Activated naive CD8-positive, alpha-beta T cell treated with anti-CD3 and anti-CD28 coated beads for 36 hours (primary cell): ENCODE measurements at places on chromosomes 6 and 20.

DNA sequence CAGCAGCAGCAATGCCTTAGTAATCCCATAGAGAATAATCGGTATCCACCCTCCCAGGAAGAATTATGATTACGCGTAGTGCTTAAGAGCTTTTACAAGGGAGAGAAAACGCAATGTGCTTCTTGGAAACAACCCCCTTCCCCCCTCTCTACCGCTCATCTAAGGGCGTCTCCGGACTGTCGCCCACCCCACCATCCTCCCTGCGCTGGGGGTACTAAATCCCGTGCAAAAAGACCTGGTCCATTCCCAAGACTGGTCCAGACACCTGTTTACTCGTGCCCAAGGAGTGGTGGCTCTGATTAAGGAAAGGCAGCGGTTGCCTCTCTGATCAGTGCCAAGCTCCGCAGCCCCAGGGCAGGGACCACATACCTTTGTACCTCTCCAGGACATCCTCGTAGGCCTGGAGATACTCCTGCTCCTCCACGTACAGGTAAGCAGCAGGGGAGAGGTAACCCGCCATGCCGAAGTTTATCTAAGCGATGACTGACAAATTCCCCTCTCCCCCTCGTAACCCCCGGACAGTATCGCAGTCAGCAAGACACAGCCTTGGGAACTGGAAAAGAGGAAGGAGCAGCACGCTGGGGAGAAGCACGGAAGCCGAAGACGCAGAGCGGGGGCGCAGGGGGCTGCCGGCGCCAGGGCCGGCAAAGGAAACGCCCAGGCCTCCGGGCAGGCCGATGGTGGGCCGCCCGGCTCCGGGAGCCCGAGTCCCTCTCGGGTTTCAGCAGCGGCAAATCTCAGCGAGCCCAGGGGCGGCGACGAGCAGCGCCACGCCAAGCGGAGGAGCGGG is 112.0 kb upstream of the BEND6 start:
- peak overlapping the region; percentile 83 for H3K4me3 ChIP-seq
- DNase-seq, result peak; percentile 5
- H3K4me1 ChIP-seq, result peaks cover 6% of the 10 kb centered on the region

- no peaks in the 10 kb centered on the region for H3K36me3 ChIP-seq
- DNase-seq, result no peak
- peaks cover 22% of the 10 kb centered on the region for H3K27me3 ChIP-seq
- no peaks in the 10 kb centered on the region for H3K4me1 ChIP-seq
- H3K4me3 ChIP-seq, result no peak overlapping the region
Measured at GRCh38 chr20:37541326-37541725, 13.7 kb upstream of the BLCAP start.

GRCh38 chr6:107321793-107322192 is 137.6 kb downstream of the PDSS2 start:
- no peak overlapping the region for H3K27ac ChIP-seq
- H3K36me3 ChIP-seq, result peaks cover 5% of the 10 kb centered on the region
- no peaks in the 10 kb centered on the region for H3K27me3 ChIP-seq
- no peak for DNase-seq

DNA sequence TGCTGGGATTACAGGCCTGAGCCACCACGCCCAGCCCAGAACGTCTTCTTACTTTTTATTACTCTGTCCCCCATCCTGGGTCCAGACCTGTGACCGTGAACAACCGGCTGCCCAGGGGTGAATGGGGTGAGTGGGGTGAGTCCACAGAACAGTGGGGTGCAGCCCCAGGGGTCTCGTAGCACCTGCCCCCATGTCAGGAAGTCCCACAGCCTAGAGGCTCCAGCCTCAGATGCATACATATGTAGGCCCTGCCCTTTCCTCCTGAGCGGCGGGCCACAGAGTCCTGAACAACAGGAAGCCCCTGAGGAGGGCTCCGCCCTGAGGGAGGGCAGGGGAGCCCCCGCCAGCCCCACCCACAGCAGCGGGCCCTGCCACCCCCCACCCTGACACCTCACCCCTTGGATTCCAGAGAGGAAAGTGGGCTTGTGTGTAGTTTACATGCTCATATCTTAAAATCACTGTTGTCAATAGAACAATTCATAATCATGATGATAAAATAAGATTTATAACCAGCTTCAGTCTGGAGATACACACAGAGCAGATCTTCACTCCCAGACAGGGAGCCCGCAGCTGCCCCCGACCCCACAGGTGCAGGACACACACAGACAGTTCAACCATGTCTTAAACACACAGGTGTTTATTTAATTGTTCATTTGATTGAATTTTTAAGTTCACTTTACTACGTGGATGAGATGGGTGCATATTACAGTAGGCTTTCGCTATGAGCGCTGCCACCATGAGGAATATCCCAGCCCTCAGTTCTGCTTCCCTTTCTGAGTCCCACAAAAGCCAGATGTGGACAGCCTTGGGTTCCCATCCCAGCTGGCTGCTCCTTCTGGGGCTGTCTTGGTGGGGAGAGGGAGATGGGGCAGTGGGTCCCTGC is 12.4 kb upstream of the GMEB2 start:
- H3K27ac ChIP-seq, result peak overlapping the region; percentile 98
- H3K4me3 ChIP-seq, result peak overlapping the region; percentile 92
- H3K4me1 ChIP-seq, result peaks cover 46% of the 10 kb centered on the region
- peak; percentile 81 for DNase-seq
- peaks cover 3% of the 10 kb centered on the region for H3K36me3 ChIP-seq

- no peak overlapping the region for H3K27ac ChIP-seq
- DNase-seq, result no peak
- H3K36me3 ChIP-seq, result no peaks in the 10 kb centered on the region
- no peaks in the 10 kb centered on the region for H3K27me3 ChIP-seq
Measured at GRCh38 chr6:19434065-19434464, 403.1 kb upstream of the ID4 start.

- H3K27ac ChIP-seq, result no peak overlapping the region
- no peaks in the 10 kb centered on the region for H3K36me3 ChIP-seq
- peaks cover 54% of the 10 kb centered on the region for H3K27me3 ChIP-seq
- DNase-seq, result no peak
- no peak overlapping the region for H3K4me3 ChIP-seq
Measured at GRCh38 chr6:136994782-136995181, 50.0 kb downstream of the IL20RA start.

GRCh38 chr6:128389820-128390534 is 130.4 kb downstream of the PTPRK start:
- no peak overlapping the region for H3K4me3 ChIP-seq
- no peaks in the 10 kb centered on the region for H3K27me3 ChIP-seq
- DNase-seq, result no peak

- no peaks in the 10 kb centered on the region for H3K4me1 ChIP-seq
- no peaks in the 10 kb centered on the region for H3K36me3 ChIP-seq
- DNase-seq, result no peak
- peaks cover 5% of the 10 kb centered on the region for H3K27me3 ChIP-seq
- H3K27ac ChIP-seq, result no peak overlapping the region
Measured at GRCh38 chr20:50372770-50373088, 137.5 kb upstream of the PTPN1 start.

GRCh38 chr6:16322666-16323312 is 84.4 kb downstream of the GMPR start:
- DNase-seq, result peak; percentile 78
- H3K36me3 ChIP-seq, result peaks cover 10% of the 10 kb centered on the region
- peak overlapping the region; percentile 23 for H3K4me3 ChIP-seq
- no peaks in the 10 kb centered on the region for H3K27me3 ChIP-seq
- H3K27ac ChIP-seq, result peak overlapping the region; percentile 92

DNA sequence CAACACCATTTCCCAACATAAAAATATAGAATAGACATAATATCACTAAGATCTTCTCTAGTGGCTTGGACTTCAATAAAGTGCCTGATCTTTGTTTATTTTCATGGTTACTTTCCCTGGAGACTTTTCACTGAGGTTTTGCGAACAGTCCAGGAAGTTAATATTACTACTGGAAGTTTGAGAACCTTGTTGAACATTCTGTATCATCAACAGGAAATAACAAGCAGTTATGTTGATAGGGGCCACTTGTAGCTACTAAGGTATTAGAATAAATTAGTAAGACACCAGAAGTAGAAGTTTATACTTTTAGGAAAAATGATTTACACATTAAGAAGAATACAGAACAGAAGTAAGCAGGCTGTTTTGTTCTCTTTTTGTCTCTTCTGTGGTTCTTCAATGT is 180.2 kb downstream of the TFAP2B start:
- no peak overlapping the region for H3K27ac ChIP-seq
- H3K4me1 ChIP-seq, result no peaks in the 10 kb centered on the region
- H3K36me3 ChIP-seq, result no peaks in the 10 kb centered on the region
- no peaks in the 10 kb centered on the region for H3K27me3 ChIP-seq
- DNase-seq, result no peak

DNA sequence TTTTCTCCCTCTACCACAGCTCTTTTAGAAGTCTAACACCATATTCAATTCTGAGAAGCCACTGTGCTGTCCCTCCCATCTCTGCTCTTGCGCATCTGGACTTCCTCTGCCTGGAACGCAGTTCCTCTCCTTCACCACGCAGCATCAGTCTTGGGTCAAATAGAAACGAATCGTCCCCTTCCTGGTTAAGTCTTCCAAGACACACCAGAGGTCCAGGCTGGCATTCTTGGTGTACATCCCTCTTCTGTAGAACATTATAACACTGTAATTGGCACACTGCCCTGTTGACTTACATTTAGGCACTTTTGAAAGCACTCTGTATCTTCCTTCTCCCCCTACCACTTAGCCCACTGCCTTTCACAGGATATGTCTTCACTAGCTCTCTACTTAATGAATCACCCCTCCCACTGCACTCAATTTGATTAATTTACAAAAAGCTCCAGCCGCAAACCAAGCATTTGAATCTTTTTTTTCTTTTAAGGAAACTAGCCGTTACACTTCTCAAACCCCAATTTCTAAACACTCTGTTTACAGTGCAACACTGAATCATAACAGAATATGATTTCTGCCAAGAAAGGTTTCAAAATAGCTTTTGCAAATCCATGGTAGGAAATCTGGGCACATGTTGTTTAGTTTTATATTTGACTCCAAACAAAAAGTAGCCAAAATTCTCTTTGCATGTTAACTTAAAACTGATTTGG is 140.8 kb upstream of the CARMIL1 start:
- peak; percentile 73 for DNase-seq
- H3K36me3 ChIP-seq, result peaks cover 40% of the 10 kb centered on the region
- H3K27me3 ChIP-seq, result no peaks in the 10 kb centered on the region

GRCh38 chr6:129280749-129281148 is 397.8 kb downstream of the LAMA2 start:
- H3K4me3 ChIP-seq, result no peak overlapping the region
- no peaks in the 10 kb centered on the region for H3K36me3 ChIP-seq
- H3K4me1 ChIP-seq, result peaks cover 8% of the 10 kb centered on the region

GRCh38 chr6:38876475-38876874 is 161.4 kb downstream of the DNAH8 start:
- H3K4me1 ChIP-seq, result peaks cover 25% of the 10 kb centered on the region
- DNase-seq, result peak; percentile 42
- H3K27ac ChIP-seq, result peak overlapping the region; percentile 95
- H3K4me3 ChIP-seq, result peak overlapping the region; percentile 71

DNA sequence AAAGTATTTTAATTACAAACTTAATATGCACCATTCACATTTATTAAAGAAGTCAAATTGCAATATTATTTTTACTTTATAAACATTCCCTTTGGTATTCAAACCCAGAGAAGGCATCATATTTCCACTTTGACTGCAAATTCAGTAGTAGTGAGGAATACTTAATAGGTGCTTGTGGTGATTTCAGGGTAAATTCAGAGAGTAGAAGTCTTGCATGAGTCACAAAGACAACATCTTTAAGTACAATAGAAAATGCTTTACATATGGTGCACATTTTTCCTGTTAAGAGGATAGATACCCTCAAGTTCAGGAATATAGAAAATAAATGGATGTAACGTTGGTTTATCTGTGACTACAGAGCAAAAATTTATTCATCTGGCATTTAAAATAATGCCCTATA is 390.2 kb downstream of the TENT5A start:
- no peaks in the 10 kb centered on the region for H3K27me3 ChIP-seq
- no peak for DNase-seq
- no peak overlapping the region for H3K27ac ChIP-seq
- H3K36me3 ChIP-seq, result no peaks in the 10 kb centered on the region
- no peaks in the 10 kb centered on the region for H3K4me1 ChIP-seq

- peaks cover 27% of the 10 kb centered on the region for H3K4me1 ChIP-seq
- no peak overlapping the region for H3K4me3 ChIP-seq
Measured at GRCh38 chr6:158023597-158023939, 41.9 kb downstream of the SYNJ2 start.

- peaks cover 100% of the 10 kb centered on the region for H3K27me3 ChIP-seq
- H3K4me3 ChIP-seq, result peak within 1 kb of the TSS; percentile 60
- peaks cover 43% of the 10 kb centered on the region for H3K4me1 ChIP-seq
- no peak for DNase-seq
Measured at GRCh38 chr6:108165714-108166663, at the start of gene NR2E1. Gene NR2E1, plus strand, starts transcription at chr6:108166022. Its CDS starts 744 bp downstream, at chr6:108166766.

DNA sequence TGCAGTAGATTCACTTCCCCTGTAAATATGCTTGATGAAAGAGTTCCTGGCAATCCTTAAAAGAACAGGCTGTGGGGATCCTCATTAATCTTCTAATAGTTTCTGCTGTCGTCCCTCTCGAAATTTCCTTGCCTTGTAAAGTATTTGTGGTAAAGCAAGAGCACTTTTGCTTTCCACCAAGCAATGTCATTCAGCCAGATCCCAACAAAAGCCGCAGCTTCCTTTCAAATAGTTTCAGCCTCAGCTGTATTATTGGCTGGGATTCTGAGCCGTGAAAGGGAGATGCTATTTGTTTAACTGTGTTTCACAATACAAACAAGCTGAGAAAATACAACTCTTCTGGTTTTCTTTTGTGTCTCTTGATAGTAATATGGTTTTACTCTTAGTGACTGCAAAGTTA is 48.9 kb upstream of the EPHA7 start:
- no peaks in the 10 kb centered on the region for H3K36me3 ChIP-seq
- H3K27ac ChIP-seq, result no peak overlapping the region
- no peaks in the 10 kb centered on the region for H3K27me3 ChIP-seq
- no peak for DNase-seq
- H3K4me1 ChIP-seq, result no peaks in the 10 kb centered on the region
- H3K4me3 ChIP-seq, result no peak overlapping the region

DNA sequence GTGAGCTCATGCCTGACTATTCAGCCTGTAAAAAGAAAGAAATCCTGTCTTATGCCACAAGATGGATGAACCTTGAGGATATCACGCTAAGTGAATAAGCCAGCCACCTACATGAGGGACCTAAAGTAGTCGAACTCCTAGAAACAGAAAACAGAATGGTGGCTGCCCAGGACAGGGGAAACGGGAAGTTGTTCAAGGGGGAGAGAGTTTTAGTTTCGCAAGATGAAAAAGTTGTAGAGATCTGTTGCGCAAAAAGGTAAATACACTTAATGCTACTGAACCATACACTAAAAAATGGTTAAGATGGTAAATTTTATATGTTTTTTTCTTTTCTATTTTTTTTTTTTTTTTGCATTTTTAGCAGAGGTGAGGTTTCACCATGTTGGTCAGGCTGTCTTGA is 74.1 kb upstream of the RALY start:
- H3K27me3 ChIP-seq, result no peaks in the 10 kb centered on the region
- H3K36me3 ChIP-seq, result no peaks in the 10 kb centered on the region
- no peak overlapping the region for H3K4me3 ChIP-seq
- H3K27ac ChIP-seq, result no peak overlapping the region
- no peak for DNase-seq

DNA sequence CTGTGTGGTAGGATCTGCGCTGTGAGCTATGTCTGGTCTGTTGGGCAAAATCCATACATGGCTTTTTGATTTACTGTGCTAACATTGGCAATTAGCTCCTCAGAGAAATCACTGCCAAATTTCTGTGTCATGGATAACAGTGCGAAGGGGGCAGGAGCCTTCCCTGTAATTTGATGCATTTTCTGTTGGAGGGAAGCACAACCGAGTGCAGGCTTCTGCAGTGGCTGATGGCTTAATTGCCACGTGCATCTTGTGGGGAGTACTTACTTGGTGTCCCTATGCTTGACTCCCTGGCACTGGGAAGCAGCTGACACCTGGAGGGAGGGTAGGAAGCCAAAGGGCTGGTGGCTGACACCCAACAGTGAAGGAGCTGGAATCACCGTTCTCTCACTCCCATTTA is 99.3 kb upstream of the PROKR2 start:
- H3K36me3 ChIP-seq, result no peaks in the 10 kb centered on the region
- peaks cover 31% of the 10 kb centered on the region for H3K27me3 ChIP-seq
- no peak overlapping the region for H3K4me3 ChIP-seq
- no peak for DNase-seq
- H3K27ac ChIP-seq, result no peak overlapping the region
